ENCODE measurements at places on chromosomes 3 and 15.

DNA sequence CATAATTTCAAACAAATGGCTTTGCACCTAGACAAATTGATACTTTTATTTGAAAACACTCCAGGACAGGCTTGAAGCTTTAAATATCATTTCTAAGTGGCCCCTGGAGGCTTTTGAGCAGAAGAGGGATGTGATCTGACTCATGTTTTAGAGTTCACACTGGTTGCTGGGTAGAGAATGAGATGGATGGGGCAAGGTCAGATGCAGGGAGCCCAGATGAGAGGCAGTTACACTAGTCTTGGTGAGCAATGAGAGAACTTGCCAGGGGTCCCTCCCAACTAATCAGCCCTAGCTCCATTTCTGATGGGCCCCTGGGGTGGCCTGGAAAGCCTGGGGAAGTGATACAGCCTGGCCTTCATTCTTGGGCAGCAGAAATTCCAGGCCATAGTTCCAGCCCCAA is 190.4 kb downstream of the MEGF11 start:
- no peak for DNase-seq

- DNase-seq, result no peak
Observed at GRCh38 chr3:56800832-56801661, 702 bp downstream of the ARHGEF3 start.

DNA sequence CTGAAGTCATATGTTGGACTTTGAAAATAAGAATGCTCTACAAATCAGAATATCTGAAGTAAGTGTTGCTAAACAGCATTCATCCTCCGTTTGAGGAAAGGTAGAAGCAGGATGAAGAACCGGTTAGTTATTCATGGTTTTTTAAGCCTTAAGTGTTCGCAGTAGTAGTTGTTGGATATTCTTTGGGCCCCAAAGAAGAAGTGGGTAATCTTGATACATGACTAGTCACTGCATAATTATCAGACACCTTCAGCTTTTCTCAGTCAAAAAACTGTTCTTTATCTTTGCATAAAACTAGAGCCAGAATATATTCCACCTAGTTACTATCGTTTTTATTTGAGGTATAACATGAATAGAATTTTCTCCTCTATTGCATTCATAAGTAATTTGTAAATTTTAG is 13.8 kb downstream of the RAB5A start:
- DNase-seq, result no peak

DNA sequence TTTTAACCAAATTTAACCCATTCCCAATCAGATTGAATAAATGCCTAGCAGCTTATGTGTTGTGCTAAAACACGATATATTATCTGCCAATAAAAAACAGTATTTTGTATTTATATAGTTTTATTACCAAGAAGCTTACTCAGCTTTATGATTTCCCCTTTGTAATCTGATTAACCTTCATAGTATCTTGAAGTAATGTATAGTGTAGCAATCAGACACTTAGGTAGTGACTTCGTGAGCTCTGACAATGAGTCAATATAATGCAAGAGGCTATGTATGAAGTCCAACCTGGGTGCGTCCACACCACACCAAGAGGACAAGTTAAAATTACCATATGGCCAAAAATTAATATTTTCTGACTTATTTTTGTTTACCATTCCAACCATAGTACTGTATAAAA is 2.1 kb upstream of the CNBP start:
- no peak for DNase-seq

- no peak for DNase-seq
Observed at GRCh38 chr3:10335190-10335738, 14.4 kb upstream of the SEC13 start.

DNA sequence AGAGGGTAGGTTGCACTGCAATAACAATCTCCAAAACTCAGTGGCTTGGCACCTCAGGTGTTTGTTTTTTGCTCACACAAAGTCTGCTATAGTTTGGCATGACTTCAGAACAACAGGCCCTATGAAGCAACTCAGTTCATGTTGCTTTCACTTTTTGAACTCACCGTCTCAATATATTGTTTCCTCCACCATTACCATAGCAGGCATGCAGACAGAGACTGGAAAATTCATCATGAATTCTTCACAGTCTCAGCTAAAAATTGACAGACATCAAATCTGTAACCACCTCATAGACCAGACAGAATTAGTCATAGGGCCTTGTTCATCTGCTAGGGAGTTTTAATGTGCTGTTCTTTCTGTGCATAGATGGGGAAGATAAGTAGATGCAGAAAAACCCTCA is 161.4 kb upstream of the POU1F1 start:
- no peak for DNase-seq

DNA sequence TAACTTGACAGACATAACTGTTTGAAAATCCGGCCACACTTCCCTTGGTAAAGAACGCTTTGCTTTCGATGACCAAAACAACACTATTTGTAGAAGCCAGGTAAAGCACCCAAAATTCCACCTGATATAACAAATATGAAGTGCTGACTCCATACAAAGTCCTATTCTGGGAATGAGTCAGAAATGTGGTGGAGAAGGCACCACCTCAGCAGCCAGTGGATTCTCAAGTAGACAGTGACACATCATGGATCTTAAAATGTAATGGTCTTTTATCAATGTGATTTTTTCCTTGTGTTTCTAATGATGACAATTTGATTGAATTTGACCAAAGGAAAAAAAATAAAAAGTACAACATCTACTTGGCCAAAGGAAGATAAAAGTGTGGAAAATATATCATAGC is 135.0 kb upstream of the WNT5A start:
- no peak for DNase-seq

- DNase-seq, result no peak
Observed at GRCh38 chr3:143014921-143015320, 13.6 kb downstream of the U2SURP start.

GRCh38 chr3:12916159-12916558 is 74.8 kb upstream of the RPL32 start:
- peak; percentile 16 for DNase-seq

DNA sequence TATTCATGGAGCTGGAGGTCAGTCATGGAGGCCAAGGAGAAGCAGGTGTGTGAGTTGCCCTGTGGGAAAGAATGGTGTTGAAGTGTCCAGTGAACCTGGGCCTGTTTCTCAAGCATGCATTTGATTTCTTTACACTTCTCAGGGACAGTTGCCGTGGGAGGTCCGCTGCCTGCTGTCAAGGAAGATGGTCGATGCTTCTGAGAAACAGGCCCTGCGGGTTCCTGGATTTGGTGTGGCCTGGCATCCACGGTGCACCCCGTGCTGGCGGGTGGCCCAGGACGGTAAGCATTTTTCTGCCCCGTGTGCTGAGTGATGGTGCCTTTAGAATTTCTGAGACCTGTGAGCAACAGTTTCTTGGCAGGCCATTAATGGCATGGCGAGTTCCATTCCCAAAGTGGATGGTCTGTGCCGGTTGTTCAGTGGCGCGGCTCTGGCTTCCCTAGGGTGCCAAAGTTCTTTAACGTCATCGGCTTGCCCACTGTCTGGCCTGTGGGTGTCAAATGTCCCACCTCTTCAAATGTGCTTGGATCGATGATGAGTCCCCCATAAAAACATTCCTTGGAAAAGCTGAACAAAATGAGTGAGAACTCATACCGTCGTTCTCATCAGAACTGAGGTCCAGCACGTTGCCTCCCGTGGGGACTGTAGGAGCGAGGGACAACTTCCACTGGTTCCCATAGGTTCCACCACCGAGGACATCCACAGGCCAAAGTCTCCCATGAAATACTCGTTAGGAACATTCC is 107.2 kb downstream of the SNRPN start:
- no peak for DNase-seq

DNA sequence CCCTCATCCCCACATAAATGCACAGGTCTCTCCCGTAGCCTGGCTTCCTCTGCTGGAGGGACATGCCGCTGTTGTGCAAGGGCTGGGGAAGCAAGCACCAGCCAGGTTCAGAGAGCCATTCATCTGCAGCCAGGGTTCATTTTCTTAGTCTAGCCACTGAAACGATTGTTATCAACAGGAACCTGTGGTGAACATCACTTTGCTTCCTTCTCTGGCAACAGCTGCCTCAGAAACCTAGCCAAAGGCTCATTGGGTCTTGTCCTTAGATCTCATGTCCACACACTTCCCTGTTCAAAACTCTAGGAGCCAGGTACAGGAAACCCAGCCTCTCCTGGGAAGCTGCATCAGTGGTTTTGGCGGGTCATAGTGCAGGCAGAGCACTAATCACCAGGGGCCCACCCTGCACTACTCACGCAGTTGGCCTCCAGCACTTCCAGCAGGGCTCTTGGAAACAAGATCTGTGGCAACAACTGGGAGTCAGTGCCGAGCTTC is 47.0 kb downstream of the OXNAD1 start:
- no peak for DNase-seq

DNA sequence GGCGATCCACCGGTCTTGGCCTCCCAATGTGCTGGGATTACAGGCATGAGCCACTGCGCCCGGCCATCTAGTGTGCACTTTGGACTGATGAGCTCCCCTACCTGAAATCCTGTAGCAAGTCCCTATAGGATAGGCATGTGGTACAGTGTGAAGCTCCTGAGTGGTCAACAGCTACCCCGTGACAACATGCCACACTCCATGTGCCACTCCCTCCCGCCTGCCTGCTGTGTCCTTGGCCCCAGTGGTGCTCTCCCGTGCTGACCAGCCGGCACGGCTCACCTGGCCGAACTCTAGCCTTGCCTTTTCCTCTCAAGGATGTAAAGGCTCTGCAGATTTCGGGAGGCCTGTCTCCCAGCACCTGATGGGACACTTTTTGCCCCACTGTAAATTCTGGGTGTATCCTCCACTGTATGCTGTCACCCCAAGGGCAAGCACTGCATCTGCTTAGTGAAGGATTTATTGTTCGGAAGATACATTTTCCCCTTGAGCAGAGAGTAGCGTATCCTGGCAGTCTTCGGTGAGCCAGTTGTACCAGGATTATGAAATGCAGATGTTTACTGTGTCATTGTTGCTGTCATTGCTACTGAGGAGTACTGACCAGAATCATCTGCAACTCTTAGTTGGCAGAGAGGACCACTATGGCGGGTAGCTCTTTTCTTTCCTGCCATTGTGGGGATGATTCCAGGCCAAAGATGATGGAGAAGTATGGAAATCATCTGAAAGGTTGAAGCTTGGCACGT is 64.7 kb downstream of the IGF1R start:
- DNase-seq, result no peak

All from stimulated activated CD8-positive, alpha-beta memory T cell treated with anti-CD3 and anti-CD28 coated beads, Interleukin-4, amount 100 ng/mL, for 1 hour (primary cell).